Stimulated activated CD4-positive, alpha-beta T cell treated with anti-CD3 and anti-CD28 coated beads, TNF-alpha, amount 100 ng/mL, for 1 hour (primary cell): ENCODE measurements at places on chromosomes 6 and 20.

GRCh38 chr6:152634773-152635172 is 2.4 kb downstream of the SYNE1 start:
- no peak for DNase-seq

DNA sequence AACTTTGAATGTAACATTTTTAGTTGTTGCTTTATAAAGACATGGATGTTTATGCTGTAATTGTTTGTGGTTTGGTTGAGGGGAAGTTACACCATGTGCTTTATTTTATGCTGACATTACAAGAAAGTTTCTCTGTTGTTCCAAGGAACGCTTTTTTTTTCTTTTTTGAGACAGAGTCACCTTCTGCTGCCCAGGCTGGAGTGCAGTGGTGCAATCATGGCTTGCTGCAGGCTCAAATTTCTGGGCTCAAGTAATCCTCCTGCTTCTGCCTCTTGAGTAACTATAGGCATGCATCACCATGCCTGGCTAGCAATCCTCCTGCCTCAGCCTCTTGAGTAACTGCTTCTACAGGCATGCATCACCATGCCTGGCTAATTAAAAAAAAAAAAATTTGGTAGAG is 21.0 kb upstream of the IFNGR1 start:
- DNase-seq = no peak

DNA sequence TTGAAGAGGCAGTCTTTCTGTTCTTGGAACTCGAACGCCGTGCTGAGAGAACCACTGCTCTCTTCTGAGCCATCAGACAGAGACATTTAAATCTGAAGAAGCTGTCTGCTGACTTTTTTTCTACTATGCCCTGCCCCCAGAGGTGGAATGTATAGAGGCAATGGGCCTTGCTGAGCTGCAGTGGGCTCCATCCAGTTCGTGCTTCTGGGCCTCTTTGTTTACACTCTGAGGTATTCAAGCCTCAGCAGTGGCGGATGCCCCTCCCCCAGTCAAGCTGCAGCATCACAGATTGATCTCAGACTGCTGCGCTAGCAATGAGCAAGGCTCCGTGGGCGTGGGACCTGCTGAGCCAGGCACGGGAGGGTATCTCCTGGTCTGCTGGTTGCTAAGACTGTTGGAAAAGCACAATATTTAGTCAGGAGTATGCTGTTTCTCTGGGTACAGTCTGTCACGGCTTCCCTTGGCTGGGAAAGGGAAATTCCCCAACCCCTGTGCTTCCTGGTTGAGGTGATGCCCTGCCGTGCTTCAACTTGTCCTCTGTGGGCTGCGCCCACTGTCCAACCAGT is 526.8 kb downstream of the CD109 start:
- no peak for DNase-seq

DNA sequence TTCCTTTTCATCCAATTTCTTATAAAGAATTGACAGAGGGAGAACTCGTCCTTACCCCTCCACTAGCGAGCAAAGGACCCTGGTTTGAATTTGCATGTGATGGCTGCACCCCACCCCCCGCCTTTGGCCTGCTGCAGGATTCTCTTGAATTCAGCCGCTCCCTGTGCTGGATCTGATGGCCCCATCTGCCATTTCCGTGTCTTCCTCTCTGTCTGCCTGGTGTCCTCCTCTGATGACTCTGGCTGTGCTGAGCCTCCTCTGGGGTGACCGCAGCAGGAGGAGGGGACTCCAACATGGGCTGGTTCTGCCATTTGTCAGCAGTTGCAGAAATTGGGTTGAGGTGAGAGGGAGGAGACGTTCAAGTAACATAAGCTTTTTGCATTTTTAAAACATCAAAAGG is 188.8 kb downstream of the DLL1 start:
- no peak for DNase-seq

DNA sequence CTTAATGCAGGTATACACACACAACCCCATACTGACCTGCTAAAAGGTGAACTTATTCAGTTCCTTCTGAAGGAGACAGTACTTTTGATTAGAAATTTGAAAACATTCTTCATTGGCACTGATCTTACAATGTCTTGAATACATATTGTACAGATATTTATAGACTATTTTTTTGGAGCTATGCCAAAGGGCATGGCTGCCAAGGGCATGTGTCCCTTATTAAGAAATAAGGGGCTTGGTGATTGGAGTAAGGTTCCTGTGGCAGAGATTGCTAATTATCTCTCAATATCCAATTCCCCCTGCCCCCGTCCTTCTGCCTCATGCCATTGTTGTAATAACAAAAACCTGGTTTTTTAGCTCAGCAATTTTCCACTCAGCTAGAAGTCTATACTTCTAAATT is 355.9 kb downstream of the FARS2 start:
- no peak for DNase-seq

DNA sequence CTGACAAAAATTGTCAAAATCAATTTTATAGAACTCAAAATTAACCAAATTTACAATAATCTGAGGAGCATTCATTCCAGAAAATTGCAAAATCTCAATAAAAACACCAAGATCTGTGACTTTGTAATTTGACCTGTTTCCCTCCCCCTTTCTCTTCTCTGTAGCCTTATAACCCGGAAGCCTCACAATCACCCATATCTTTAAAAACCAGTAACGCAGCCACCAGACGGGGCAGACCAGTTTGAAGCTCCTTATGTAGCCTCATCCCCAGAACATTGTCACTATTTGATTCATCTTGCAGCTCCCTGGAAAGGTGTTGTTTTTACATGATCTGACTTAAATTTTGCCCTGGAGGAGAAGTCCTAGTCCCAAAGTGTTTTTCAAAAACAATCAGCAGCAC is 27.5 kb upstream of the TGM6 start:
- no peak for DNase-seq

- DNase-seq = no peak
Measured at GRCh38 chr6:68641172-68641571, 6.1 kb downstream of the ADGRB3 start.

DNA sequence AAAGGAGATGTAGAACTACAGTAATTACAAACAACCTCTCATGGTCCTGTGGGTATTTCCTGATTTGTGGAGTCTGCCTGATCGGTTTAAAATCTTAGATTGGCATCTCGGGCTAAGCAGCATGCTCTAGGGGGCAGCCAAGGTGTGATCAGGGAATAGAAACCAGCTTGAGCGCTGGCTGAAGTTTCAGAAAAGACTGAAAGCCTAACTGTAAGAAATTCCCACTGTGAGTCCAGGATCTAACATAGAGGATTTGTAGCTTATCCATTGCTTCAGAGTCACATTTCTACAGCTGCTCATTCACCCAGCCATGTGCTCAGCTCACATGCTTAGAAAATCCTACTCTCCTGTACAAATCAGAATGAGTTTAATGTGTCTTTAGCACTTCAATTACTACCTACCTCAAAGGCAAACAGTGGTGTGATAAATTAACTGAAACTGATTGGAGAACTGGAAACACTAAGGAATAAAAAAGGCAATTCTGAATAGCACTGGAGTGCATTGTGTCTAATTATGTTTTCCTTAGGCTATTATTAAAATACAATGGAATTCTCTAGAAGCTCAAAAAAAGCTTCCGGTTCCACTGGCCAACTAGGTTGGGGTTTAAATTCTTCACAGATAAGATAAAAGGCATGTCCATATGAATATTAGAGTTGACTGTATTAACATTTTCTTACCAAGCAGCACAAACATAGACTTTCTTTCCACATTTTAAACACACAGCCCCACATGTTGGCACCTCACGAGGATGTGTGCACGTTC is 73.8 kb upstream of the MPC1 start:
- DNase-seq = no peak

- DNase-seq = no peak
Measured at GRCh38 chr6:10398446-10399218, 16.2 kb downstream of the TFAP2A start.

- no peak for DNase-seq
Measured at GRCh38 chr20:63036291-63036690, 29.5 kb upstream of the BHLHE23 start.

GRCh38 chr20:20331156-20331555 is 36.7 kb upstream of the INSM1 start:
- no peak for DNase-seq

DNA sequence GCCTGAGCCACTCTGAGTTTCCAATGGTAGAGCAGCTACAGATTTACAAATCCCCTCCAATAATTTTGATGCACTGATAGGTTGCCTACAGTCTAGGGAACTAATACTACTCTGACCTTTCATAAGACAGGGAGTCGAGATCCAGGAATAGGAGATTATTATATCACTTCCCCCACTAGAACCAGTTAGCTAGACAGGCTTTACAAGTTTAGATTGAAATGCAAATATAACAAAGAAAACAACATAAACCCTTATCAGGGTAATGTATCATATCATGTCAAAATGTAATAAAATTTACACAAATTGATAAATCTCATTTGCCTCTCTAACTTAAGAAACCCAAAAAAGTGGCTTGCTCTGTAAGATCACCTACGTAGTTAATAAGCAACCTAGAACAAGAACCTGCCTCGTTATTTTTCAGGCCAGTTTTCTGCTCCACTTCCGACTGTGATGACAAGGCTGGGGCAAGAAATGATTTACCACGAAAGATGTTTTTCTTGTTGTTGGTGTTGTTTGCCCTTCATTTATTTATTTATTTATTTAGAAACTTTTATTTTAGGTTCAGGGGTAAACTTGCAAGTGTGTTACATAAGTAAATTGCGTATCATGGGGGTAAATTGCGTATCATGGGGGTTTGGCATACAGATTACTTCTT is 504.2 kb upstream of the ID4 start:
- no peak for DNase-seq
